GM23248 (cell line): ENCODE measurements at places on chromosomes 16 and 17.

GRCh38 chr17:78746263-78746948, 35.7 kb downstream of the CYTH1 start:
- DNase-seq = no peak

DNA sequence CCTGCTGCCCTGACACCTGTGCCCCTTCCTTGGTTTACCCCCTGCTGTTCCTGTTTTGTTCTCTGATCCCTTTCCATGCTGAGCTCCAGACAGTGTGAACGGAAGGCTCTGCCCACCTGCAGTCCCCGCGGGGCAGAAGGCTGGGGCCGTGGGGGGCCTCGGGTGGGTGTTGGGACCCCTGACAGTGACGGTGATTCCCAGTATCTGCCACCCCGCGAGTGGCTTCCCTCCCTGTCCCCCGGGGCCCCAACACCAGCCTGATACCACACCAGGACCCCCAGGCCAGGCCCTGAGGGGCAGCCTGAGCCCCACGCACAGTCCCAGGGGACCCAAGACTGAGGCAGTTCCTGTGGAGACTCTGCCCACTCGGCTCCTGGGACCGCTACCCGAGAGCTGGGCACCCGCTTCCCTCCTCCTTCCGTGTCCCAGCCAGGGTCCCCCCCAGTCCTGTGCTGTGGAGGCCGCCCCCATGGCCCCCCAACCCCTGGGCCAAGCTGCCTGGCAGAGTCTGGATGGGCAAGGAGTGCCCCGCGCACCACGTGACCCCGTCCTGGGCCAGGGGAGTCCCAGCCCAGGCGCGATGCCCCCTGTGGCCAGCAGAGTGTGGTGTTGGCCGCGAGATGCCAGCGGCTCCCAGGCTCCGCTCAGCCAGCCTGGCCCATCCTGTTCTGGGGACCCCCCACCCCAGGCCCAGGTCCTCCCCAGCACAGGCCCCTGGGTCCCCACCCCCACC, 10.0 kb upstream of the C1QTNF8 start:
- DNase-seq = peak; percentile 81

DNA sequence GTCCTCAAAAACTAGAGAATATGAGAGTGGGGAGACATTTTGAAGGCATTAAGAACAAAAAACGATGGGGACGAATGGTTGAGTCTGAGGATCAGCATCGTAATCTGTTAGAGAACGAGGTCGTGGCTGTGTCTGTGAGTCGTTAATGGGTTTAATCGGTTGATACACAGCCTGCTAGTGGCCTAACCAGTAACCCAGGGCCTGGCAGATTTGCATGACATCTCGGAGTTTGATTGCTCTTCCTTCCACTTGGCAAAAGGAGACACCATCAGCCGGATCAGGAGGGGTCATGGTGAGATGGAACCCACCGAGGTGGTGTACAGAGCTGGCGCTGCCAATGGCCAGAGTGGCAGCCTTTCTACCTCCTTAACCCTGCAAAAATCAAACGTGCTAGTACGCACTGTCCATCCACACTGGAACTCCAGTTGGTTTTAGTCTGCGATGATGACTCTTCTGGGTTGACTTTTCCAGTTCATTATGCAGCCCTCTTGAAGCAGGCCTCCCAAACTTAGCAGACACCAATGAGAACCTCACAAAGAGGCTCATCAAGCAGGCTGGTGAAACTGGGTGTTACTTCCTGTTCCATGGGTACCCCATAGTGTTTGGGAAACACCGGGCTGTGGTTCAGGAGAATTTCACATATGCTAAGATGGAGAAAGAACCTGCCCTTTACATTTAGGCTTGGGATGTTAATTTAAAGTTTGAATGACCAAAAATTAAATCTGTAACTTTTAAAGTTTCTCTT, 4.1 kb downstream of the HS3ST3B1 start:
- peak; percentile 32 for DNase-seq

DNA sequence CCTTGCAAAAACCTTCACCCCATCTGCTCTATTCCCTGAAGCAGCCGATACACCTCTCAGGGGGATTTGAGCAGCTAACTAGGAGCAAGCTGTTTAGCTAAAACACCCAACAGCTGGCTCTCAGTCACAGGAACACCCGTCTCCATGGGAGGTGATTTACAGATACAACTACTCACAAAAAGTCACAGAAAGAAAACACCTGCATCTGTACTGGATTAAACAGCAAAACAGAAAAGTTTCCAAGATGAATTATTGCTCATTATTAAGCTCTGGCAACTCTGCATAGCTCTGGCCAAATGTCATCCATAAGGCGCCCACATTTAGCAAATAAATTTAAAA, 22.3 kb downstream of the GJC1 start:
- DNase-seq = peak; percentile 43

GRCh38 chr17:76079535-76079955, 563 bp downstream of the ZACN start:
- no peak for DNase-seq

DNA sequence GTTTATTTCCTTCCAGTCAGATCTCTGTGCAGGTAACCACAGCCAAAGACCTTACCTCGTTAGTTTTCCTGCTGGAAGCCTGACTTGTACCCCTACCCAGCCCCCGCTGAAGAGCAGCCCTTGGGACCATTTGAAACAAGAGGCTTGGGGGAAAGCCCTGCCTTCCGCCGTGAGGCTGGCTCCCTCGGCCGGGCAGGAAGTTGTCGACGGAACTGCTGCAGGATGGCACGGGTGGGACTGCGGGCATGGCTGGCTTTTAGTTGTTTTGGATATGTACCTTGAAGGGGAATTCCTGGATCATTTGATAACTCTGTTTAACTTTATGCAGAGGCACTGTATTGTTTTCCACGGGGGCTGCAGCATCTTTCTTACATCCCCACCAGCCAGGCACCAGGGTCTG, 49.0 kb upstream of the ENDOV start:
- no peak for DNase-seq

DNA sequence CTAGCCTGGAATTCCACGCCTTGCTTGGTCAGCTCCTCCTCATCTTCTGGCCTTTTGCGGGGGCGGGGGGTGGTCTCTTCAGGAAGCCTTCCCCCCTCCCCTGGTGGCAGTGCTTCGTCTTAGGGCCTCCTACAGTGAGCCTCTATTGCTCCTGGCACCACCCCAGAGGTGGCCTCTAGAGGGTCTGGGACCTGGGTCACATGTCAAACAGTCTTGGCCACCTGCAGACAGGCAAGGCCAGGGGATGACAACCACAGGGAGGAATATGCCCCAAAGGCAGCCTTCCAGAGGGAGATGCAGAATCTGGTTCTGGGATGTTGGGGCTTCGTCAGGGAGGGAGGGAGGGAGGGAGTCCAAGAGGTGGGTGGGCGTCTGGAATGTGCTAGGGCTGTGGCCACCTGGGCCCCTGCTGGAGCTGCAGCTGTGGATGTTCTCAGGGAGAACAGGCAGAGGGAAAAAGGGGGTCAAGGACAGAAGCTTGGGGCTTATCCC, 50.6 kb downstream of the SMPD3 start:
- DNase-seq = no peak

DNA sequence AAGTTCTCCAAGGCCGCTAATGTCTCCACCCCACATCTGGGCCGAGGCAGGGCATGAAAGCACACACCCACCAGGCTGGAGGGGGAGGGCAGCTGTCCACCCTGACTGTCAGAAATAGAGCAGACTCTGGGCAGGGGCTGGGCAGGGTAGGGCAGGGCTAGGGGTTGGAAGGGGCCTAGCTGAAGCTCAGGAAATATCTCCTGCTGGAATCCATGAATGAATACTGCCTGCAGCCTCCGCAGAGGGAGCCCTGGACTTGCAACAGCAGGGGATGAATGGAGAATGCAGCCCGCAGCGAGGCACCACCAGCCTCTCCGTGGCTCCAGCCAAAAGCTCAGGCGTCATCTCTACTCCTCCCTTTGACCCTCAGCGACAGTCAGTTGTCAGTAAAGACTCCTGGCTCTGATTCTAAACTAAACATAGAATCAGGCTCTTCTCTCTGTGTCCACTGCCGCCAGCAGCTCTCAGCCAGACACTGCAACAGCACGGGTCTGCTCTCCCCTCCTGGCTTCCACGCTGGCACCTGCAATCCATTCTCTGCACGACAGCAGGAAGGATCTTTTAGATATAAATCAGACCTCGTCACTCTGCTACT, 23.9 kb upstream of the NGFR start:
- peak; percentile 61 for DNase-seq

- DNase-seq = peak; percentile 71
Measured at GRCh38 chr16:47574091-47575054, 113.2 kb downstream of the PHKB start.

- DNase-seq = no peak
Measured at GRCh38 chr16:26795184-26795583, 271.5 kb upstream of the C16orf82 start.

DNA sequence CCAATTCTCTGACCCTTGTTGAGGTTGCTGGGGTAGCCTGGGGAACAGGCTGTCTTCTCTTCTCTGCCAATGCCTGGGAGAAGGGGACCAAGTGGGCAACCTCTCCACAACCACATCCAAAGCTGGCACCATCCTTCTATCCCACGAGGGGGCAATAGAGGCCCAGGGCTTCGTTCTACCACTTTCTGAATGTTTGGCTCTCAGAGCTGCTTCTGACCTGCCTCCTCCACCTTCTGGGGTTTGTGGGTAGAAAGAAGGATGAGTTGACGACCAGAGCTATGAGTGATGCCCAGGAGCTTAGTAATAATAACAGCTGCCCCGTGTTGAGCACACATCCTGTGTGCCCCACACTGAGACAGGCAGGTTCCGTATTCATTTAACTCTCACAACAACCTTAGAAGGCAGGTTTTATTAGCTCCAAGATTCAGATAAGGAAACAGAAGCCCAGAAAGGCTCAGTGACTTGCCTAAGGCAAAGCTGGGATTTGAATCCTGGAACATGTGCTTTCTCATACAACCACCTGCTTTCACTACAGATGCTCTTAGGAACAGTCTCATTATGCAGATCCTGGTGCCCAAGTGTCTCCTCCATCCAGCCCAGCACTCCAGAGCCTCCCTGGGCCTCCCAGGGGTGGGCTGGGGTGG, 11.1 kb downstream of the TSPOAP1 start:
- peak; percentile 78 for DNase-seq

GRCh38 chr16:75273054-75273925, 21.9 kb upstream of the BCAR1 start:
- peak; percentile 71 for DNase-seq

GRCh38 chr16:19860166-19861041, 24.2 kb downstream of the GPRC5B start:
- DNase-seq = no peak

- peak; percentile 82 for DNase-seq
Measured at GRCh38 chr17:62597920-62598319, 29.6 kb upstream of the MRC2 start.

DNA sequence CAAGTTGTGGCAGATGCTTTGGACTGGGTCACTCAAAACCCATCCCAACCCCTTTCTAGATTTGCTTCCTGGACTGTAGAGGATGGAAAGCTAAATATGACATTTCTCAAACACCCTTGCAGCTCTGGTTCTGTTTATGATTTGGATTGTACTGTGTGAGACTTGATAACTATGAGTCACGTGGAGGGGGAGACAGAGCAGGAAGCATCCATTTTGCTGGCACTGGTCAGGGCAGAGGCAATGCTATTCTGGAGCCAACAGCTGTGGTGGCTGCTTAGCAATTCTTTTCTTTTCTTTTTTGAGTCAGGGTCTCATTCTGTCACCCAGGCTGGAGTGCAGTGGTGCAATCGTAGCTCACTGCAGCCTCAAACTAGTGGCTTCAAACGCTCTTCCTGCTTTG, 13.6 kb upstream of the TERF2 start:
- DNase-seq = peak; percentile 62

DNA sequence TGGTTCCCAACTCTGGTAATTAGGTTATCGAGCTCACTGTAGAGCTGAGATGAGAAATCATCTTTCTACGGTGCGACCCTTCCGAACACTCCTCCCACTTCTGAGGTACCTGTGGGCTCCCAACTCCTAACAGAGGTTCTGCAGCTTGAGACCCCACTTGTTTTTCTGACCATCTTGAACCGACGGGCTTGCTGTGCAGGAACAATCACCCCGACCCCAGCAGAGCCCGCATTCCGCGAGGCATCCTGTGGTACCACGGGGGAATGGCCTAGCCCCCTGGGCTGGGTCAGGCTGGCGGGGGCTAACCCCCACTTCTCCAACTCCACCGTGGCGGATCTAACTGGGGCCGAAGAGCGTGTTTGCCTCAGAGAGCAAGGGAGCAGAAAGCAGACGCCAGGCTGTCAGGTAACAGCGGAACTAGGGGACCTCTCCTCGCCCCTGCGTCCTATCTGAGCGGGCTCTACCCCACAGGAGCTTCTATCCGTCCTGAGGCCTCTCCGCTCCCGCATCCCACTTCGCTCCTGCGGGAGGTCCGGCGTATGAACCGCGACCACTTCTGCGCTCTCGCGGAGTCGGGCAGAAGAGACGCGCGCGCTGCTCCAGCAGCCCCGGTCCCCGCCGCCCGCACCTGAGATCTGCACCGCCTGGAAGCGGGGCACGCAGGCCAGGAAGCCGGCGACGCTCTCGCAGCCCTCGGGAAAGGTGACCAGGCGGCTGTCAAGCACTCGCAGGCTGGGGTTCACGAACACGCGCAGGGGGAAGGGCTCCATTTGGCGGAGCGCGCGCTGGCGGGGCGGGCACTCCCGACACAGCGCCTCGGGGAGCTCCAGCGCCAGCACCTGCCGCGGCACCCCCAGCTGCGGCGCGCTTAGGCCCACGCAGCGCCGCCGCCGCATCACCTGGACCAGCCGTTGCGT, 761 bp downstream of the PDF start:
- peak; percentile 53 for DNase-seq

DNA sequence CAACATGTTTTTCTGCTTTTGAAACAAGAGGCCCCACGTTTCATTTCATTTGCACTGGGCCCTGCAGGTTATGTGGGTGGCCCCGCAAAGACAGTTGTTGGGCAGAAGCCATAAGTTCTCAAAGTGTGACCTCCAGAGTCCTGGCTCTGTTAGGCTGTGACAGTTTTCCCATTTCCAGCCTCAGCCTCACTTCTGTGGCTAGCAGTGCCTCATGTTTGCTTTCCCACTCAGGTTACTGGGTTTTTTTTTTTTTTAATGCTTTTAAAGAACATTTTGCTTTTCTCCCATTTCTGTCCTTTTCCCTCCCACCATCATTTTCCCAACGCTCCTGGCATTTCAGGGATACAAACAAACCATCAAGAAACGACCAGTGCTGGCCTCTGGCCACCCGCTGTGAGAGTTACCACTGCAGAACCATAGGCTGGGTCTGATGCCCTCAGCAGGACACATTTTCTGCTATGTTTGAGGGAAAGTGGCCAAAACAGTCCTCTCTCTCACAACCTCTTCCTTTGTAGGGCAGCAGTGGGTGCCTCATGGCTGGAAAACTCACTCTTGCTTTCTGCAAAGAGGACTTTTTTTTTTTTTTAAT, 159.0 kb upstream of the MPHOSPH6 start:
- DNase-seq = no peak

GRCh38 chr16:82203198-82203597, 33.2 kb upstream of the MPHOSPH6 start:
- DNase-seq = no peak

- peak; percentile 39 for DNase-seq
Measured at GRCh38 chr17:37516127-37516571, 26.5 kb downstream of the DUSP14 start.

DNA sequence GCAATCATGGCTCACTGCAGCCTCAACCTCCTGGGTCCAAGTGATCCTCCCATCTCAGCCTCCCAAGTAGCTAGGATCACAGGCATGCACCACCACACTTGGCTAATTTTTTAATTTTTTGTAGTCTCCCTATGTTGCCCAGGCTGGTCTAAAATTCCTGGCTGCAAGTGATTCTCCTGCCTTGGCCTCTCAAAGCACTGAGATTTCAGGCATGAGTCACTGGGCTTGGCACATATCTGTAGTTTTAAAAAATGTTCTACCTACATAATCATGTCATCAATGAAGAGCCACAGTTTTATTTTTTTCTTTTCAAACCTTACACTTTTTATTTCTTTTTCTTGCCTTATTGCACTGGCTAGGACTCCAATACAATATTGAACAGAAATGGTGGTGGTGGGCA, 33.1 kb upstream of the COL1A1 start:
- DNase-seq = peak; percentile 39
